ENCODE measurements at places on chromosomes 4 and X. TPM values are rescaled to one million over a fixed set of nuclear protein-coding genes. Genes with fewer than 3 reads are reported as not detected.

Gene CT47B1
- not detected for total RNA-seq

Gene MGARP
- total RNA-seq, result not detected

Gene CLNK
- total RNA-seq, result not detected

Gene SHROOM3
- total RNA-seq, result 28.0 TPM

Gene ZFP92
- 0.84 TPM for total RNA-seq

Gene PCDH7
- 14.0 TPM for total RNA-seq

Gene SLC25A31
- not detected for total RNA-seq

Gene SLC25A43
- total RNA-seq, result 46.8 TPM
